A673 (cell line): ENCODE measurements at places on chromosomes 16 and 17. TPM values are rescaled to one million over a fixed set of nuclear protein-coding genes. Genes with fewer than 3 reads are reported as not detected.

The PRSS36 gene
- total RNA-seq, result 0.41 and 0.72 TPM in 2 replicates

GRCh38 chr16:11435576-11435975, 90.3 kb downstream of the RMI2 start:
- DNase-seq, result no peak
- no peaks in the 10 kb centered on the region for H3K36me3 ChIP-seq
- H3K27me3 ChIP-seq, result peaks cover 7% of the 10 kb centered on the region
- no peak overlapping the region for H3K4me3 ChIP-seq
- H3K4me1 ChIP-seq, result no peaks in the 10 kb centered on the region
- H3K27ac ChIP-seq, result no peak overlapping the region

The RASL10B gene
- total RNA-seq, result 15.9 TPM in 2 replicates

DNA sequence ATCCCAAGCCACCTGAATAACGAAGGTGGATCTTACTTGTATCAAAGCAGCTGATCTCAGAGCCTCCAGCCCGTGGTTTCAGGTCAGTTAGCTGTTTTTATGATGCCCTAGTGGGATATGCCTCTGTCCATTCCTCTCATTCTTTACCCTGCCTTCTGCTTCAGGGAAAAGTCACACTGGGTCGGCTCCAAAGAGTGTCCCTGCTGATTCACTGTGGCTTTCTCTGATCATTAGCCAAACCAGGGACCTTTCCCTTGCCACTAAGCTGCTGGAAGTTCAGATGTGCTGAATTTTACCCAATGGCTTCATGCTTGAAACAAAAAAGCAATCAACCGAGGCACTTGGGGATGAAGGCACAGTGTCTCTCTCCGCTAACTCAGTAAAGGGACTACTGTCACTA, 170.2 kb upstream of the SALL1 start:
- H3K27ac ChIP-seq, result no peak overlapping the region
- no peaks in the 10 kb centered on the region for H3K36me3 ChIP-seq
- no peak overlapping the region for H3K4me3 ChIP-seq
- H3K27me3 ChIP-seq, result no peaks in the 10 kb centered on the region
- no peaks in the 10 kb centered on the region for H3K4me1 ChIP-seq
- DNase-seq, result no peak

The KRT12 gene
- not detected in 2 replicates for total RNA-seq

DNA sequence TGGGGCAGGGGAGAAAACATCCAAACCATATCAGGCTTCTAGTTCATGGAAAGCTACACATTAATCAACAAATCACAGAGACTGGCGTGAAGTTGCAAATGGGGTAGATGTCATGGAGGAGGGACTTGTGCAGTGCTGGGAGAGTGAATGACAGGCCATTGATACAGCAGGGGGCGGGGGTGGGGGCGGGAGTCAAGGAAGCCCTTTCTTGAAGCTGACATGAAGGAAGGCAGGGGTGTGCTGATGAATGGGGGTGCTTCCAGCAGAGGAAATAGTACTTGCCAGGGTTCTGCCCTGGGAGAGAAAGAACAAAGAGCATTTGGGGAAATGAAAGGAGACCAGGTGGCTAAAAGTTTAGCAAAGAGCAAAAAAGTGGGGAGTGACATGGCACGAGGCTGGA, 269.9 kb downstream of the SHISA9 start:
- no peak for DNase-seq
- no peaks in the 10 kb centered on the region for H3K4me1 ChIP-seq
- no peaks in the 10 kb centered on the region for H3K27me3 ChIP-seq
- H3K36me3 ChIP-seq, result no peaks in the 10 kb centered on the region
- H3K27ac ChIP-seq, result no peak overlapping the region
- H3K4me3 ChIP-seq, result no peak overlapping the region

DNA sequence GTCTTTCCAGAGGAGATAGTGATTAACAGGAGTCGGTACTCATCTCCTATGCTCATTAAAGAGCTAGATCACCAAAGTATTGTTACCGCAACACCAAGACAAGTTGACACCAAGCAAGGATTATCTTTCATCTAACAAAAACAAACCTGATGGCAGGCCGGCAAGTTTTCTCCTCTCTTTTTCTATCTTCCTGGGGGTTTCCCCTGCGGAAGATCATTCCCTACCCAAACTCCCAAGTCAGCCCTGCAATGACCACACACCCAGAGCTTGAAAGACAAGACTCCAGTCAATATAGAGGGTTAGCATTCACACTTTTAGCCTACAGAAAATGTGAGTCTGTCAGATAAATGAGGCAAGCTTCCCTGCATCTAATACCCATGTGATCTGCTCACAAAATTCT, 312.1 kb downstream of the SOX9 start:
- H3K27me3 ChIP-seq, result no peaks in the 10 kb centered on the region
- no peaks in the 10 kb centered on the region for H3K36me3 ChIP-seq
- peaks cover 20% of the 10 kb centered on the region for H3K4me1 ChIP-seq

The EPN3 gene
- total RNA-seq, result 0.09 TPM in 1 of 2 replicates, not detected in the other

DNA sequence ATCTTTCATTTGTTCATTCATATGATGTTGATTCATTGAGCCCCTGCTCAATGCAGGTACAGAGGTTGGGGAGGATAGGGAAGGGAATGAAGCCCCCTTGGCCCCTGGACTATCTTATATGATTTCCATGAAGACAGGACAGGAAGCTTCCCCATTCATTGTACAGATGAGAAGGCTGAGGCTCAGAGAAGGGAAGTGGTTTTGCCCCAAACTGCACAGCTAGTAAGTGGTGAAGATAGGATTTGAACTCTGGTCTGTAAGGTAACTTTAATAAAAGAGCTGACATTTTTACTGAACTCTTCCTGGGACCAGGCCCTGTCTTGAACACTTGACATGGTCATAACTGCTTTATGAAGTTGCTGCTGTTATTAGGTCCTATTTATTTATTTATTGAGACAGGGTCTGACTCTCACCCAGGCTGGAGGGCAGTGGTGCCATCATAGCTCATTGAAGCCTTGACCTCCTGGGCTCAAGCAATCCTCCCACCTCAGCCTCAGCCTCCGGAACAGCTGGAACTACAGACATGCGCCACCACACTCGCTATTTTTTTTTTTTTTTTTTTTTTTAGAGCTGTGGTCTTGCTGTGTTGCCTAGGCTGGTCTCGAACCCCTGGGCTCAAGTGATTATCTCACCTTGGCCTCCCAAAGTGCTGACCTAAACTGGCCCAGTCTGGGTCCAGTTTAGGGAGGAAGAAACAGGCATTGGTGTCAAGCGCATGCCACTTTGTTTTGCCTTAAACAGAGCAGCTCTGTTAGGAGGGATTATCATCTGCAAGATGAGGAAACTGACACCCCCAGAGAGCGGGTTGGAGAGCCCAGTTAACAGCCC, 5.0 kb downstream of the CTF1 start:
- peaks cover 27% of the 10 kb centered on the region for H3K4me1 ChIP-seq
- no peaks in the 10 kb centered on the region for H3K36me3 ChIP-seq

DNA sequence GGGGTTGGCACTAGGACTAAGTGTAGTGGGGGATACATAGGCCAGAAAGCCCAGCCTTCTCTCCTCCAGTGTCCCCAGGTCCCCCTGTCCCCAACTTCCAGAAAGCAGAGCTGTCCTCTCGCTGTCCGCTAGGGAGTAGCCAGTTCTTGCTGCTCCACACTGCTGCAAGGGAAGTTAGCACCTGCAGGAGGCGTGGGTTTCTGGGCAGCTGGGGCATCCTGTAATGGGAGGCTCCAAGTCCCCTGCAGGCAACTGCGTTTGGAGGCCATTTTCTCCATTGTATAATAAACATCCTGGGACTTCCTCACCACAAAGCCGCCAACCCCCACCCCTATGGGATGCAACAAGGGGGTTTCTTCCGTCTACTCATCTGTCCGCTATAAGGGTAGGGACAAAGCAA, 1.7 kb downstream of the RPRML start:
- H3K27me3 ChIP-seq, result peaks cover 40% of the 10 kb centered on the region
- no peaks in the 10 kb centered on the region for H3K36me3 ChIP-seq
- H3K4me3 ChIP-seq, result no peak overlapping the region
- H3K4me1 ChIP-seq, result no peaks in the 10 kb centered on the region
- peak; percentile 32 for DNase-seq
- H3K27ac ChIP-seq, result no peak overlapping the region

DNA sequence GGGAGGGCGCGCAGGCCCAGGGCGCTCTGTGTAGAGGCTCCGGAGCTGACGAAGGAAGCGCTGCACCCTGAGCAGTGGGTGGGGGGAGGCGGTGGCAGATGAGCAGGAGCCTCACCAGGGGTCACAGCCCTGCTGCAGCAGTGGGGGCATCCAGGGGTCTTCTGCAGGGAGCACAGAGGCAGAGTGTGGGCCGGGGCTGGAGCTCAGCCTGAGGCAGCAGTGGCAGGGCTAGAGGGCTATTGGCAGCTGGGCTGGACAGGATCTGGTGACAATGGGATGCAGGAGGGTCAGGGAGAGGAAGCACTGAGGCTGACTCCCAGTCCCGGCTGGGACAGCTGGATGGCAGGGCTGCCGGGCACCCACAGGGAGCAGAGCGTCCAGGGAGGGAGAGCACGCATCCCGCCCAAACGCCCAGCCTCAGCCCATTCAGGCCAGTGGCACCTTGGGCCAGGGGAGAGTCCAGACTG, 21.0 kb downstream of the KDM8 start:
- DNase-seq, result no peak
- H3K4me1 ChIP-seq, result no peaks in the 10 kb centered on the region
- no peak overlapping the region for H3K4me3 ChIP-seq
- H3K27me3 ChIP-seq, result no peaks in the 10 kb centered on the region

DNA sequence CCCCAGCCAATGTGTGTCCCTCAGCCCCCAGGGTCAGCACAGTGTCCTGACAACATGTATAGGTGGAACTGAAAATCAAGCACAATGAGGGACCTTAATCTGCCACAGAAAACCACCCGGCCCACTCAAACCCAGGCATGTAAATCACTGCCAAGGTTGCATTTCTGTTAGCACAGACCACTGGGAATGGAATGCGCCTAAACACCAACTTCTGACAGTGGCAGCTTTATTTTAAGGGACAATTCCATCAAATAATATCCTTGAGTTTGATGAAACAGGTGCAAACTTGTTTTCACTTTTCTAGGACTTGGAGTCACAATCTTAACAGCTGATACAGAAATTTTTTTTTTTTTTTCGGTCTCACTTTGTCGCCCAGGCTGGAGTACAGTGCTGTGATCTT, 37.3 kb upstream of the MRPS23 start:
- no peak overlapping the region for H3K27ac ChIP-seq
- DNase-seq, result no peak
- H3K27me3 ChIP-seq, result no peaks in the 10 kb centered on the region
- H3K36me3 ChIP-seq, result peaks cover 5% of the 10 kb centered on the region

GRCh38 chr16:12143447-12144172, 167.1 kb downstream of the SNX29 start:
- DNase-seq, result no peak
- H3K4me3 ChIP-seq, result no peak overlapping the region
- peaks cover 6% of the 10 kb centered on the region for H3K4me1 ChIP-seq
- H3K36me3 ChIP-seq, result no peaks in the 10 kb centered on the region
- H3K27me3 ChIP-seq, result no peaks in the 10 kb centered on the region

The ITGAD gene
- total RNA-seq, result not detected in 2 replicates

The CLDN9 gene
- not detected in 2 replicates for total RNA-seq

The HOXB6 gene
- 19.8 and 27.6 TPM in 2 replicates for total RNA-seq

DNA sequence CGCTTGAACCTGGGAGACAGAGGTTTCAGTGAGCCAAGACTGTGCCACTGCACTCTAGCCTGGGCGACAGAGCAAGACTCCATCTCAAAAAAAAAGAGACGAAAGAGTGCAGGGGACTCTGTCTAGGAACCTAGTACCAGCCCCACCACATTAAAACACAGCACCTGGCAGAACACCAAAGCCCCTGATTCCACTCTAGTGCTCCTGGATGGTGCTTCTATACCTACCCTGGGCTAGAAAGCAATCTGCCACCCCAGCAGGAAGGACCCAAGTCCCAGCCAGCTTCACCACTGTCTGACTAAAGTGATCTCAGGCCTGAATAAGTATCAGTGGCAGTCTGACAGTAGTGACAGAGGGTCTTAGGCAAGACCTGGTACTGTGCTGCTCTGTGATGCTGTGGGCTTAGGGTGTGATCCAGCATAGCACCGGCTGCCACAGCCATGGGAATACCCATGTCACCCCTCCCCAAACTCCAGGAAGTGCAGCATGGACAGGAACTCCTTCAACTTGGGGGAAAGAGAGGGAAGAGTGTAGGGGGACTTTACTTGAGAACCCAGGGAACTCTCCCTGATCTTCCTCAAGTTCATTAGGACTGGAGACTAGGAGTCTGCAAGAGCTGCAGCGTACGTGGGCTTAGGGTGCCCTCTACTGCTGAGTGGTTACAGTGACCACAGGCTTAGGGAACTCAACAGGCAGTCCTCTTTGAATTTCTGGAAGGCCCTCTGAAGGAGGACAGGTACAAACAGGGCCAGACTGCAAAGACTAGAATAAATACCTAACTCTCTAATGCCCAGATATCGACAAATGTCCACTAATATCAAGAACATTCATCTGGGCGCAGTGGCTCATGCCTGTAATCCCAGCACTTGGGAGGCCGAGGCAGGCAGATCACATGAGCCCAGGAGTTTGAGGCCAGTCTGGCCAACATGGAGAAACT, 30.0 kb upstream of the RNF43 start:
- no peak overlapping the region for H3K27ac ChIP-seq
- no peaks in the 10 kb centered on the region for H3K36me3 ChIP-seq
- peak; percentile 82 for DNase-seq
- H3K4me3 ChIP-seq, result no peak overlapping the region

DNA sequence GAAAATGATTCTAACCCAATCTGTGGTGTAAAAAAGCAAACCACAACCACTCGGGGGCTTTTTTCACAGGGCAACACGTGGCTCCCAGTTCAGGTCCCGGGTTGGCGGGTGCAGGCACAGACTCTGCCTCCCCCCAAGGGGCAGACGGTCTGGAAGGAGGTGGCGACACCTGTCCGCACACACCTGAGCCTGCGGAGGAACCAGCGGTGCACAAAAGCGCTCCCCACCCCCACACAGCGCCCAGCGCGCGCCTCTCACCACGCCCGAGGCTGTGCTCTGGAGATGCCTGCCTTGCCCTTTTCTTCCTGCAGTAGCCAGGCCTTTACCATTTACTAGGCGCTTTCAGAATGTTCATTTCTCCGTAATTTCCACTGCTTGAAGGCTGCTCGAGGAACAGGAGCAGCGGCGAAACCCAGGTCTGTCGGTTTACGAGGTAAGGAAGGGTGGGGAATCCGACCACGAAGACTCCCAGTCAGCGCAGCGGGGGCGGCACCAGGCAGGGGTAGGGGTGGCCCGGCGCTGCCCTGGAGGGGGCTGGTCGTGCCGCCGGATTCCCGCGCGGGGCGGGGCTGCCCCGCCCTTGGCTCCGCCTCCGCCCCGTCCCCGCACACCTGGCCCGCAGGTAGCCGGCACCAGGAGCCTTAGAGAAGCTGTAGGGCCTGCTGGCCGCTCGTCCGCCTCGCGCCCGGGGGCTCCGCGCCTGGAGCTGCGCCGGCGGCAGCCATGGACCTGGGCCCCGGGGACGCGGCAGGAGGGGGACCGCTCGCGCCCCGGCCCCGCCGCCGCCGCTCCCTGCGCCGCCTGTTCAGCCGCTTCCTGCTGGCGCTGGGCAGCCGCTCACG, at the start of gene USP43:
USP43 (plus strand) TSS at position 608 of the 842 bp plus-strand sequence; CDS start at position 724, 116 bp downstream.
- peak; percentile 35 for DNase-seq
- no peaks in the 10 kb centered on the region for H3K36me3 ChIP-seq
- H3K4me3 ChIP-seq, result peak within 1 kb of the TSS; percentile 47
- no peak within 1 kb of the TSS for H3K27ac ChIP-seq
- no peaks in the 10 kb centered on the region for H3K4me1 ChIP-seq
- H3K27me3 ChIP-seq, result peaks cover 46% of the 10 kb centered on the region

- no peaks in the 10 kb centered on the region for H3K36me3 ChIP-seq
- H3K4me1 ChIP-seq, result peaks cover 5% of the 10 kb centered on the region
- DNase-seq, result no peak
- H3K4me3 ChIP-seq, result no peak overlapping the region
- H3K27me3 ChIP-seq, result no peaks in the 10 kb centered on the region
These were observed 74.6 kb downstream of the ZNF18 start for GRCh38 chr17:11922638-11923037.

GRCh38 chr17:19686400-19687090, 29.8 kb downstream of the SLC47A2 start:
- no peaks in the 10 kb centered on the region for H3K27me3 ChIP-seq
- DNase-seq, result no peak
- H3K27ac ChIP-seq, result no peak overlapping the region
